ENCODE measurements at places on chromosomes 1 and 21.
A peak's percentile ranks its signal among the peaks of the same experiment; 100 is the strongest.

DNA sequence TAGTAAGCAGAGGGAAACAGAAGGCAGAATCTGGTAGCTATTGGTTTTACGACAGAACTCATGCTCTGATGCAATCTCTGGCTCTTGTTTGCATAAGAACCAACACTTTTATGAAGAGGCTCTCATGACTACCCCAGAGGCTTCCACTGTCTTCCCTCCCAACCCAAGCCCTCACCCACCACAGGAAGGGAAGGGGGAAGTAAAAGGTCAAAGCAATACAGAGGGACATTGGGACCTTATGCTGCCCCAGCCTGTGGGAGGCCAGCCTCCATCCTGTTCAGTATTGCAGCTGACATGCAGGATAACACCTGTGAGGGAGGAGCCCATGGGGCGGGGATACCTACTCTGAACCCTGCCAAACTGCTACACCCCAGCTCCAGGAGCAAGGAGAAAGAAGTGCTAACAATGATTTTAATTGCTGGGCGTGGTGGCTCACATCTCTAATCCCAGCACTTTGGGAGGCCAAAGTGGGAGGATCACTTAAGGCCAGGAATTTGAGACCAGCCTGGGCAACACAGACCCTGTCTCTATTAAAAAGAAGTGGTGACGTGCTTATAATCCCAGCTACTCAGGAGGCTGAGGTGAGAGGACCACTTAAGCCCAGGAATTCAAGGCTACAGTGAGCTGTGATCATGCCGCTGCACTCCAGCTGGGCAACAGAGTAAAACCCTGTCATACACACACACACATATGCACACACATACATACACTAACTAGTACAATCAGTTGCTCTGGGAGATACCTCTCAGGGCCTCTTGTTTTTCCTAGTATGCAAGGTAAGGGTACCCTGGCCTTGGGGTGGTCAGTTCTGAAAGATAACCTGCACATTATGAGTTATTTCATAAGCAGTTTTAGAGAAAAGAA lies 9.5 kb downstream of the MR1 start:
- H3K4me3 ChIP-seq: no peak overlapping the region
- H3K27ac ChIP-seq: peak overlapping the region; percentile 35
- peaks cover 50% of the 10 kb centered on the region for H3K4me1 ChIP-seq
- H3K36me3 ChIP-seq: peaks cover 24% of the 10 kb centered on the region
- no peaks in the 10 kb centered on the region for H3K27me3 ChIP-seq
- DNase-seq: no peak

DNA sequence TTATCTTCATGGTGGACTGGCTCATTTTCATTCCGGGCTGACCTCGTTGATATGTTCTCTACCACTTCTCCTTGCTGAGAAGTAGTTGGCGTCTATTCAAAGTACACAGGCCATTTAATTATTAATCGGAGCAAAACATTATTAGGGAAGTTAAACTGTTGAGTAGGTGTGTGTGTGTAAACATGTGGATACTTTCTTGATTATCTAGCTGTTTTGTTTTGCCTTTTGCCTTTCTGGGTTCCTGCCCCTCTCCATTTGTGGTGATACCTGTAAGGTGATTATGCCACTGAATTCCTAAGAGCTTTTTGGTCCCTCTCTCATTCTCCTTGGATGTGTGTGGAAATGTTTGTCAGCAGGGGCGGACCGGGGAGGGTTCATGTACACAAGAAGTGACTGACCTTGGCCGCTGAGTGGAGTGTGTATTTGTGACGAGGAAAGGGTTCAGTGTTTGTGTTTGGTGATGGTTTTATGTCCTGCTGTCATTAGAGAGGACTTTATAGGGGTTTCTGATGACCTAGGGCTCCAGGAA lies 56.6 kb upstream of the PPP2R5A start:
- no peak for DNase-seq
- H3K27ac ChIP-seq: no peak overlapping the region
- no peak overlapping the region for H3K4me3 ChIP-seq

GRCh38 chr1:170685166-170685565 lies 21.2 kb downstream of the PRRX1 start:
- peaks cover 76% of the 10 kb centered on the region for H3K27me3 ChIP-seq
- no peaks in the 10 kb centered on the region for H3K4me1 ChIP-seq
- no peak for DNase-seq
- H3K4me3 ChIP-seq: no peak overlapping the region
- no peak overlapping the region for H3K27ac ChIP-seq

DNA sequence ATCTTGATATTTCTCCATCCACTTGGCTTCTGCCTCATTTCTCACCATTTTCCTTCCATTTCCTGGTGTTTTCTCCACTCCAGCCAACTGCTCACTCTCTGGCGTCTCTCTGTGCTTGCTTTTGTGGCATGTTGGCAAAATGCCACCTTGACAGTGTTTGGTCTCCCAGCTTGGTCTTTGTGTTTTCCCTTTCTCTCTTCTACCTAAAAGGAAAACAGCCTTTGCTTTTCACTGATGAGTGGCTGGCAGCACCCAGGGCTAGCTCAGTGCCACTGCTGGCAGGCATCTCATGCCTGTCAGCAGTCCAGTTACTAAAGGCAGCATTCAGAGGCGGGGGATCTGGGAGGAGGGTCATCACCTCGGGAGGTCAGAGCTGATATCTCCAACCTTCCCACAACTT lies 55.3 kb upstream of the DSCAM start:
- no peak for DNase-seq
- no peaks in the 10 kb centered on the region for H3K27me3 ChIP-seq

GRCh38 chr1:166511761-166512160 lies 327.5 kb upstream of the POGK start:
- no peaks in the 10 kb centered on the region for H3K36me3 ChIP-seq
- no peak for DNase-seq
- no peak overlapping the region for H3K4me3 ChIP-seq
- H3K27ac ChIP-seq: no peak overlapping the region
- no peaks in the 10 kb centered on the region for H3K4me1 ChIP-seq

DNA sequence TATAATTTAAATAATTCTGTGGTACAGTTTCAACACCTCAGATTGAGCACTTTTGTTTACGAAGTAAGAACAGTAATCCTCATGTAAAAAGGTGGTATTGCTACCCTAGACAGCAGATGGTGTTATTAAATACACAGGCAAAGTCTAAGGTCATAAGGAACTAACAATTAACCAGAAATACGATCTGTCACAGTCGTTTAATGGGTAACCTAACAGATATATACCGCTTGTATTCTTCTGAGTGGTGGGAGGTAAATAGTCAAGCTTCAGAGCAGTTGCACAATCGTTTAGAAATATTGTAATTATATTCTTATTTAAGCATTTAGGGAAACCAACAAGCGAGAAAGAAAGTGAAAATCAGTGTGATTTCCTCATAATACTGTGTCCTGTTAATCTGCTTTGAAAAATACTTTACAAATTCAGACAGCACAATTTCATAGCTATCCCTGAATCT lies 9.8 kb upstream of the IRF2BP2 start:
- peaks cover 5% of the 10 kb centered on the region for H3K4me1 ChIP-seq
- no peak overlapping the region for H3K27ac ChIP-seq
- DNase-seq: no peak
- no peak overlapping the region for H3K4me3 ChIP-seq
- no peaks in the 10 kb centered on the region for H3K27me3 ChIP-seq

GRCh38 chr1:216723274-216723780 lies at the start of gene ESRRG:
ESRRG (minus strand) TSS chr1:216723429; CDS start chr1:216723299, 130 bp downstream.
- no peaks in the 10 kb centered on the region for H3K27me3 ChIP-seq
- no peak within 1 kb of the TSS for H3K27ac ChIP-seq
- DNase-seq: no peak
- H3K4me3 ChIP-seq: no peak within 1 kb of the TSS

Measured in central memory CD8-positive, alpha-beta T cell (primary cell).